ENCODE measurements at places on chromosomes 7 and 10.

GRCh38 chr7:141714571-141714970 lies 6.4 kb downstream of the WEE2 start:
- no peak for DNase-seq

- no peak for DNase-seq
Measured at GRCh38 chr10:76111986-76112825, 680.8 kb downstream of the LRMDA start.

DNA sequence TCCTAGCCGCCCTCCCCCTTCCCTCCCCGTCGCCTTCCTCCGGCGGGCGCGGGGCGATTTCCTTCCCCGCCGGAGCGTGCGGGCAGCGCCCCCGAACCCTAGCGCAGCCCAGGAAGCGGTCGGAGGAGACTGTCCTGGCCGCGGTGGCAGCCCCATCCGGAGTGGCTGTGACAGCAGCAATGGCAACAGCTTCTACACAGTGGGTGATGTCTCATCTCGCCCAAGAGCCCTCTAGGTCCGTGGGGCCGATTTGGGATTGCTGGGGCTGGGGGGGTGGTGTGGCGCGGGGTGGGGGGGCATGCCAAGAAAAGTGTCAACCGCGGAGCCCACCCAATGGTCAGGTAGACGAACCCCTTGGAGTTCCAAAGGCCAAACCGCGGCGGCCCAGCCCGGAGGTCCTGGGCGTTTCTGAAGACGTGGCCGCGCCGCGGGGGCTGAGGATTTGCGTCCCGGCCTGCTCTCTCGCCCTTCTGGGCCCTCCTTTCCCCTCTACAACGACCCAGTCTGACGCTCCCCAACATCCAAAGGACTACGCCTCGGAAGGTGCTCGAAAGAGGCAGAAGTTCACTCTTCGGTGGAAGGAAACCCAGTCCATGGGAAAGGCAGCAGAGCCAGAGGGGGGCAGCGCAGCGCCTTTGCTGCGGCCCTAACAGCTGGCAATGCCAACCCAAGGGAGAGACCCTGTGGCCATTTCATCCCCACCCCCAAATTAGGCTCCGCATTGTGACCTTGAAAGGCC lies 603 bp upstream of the TWIST1 start:
- no peak for DNase-seq

DNA sequence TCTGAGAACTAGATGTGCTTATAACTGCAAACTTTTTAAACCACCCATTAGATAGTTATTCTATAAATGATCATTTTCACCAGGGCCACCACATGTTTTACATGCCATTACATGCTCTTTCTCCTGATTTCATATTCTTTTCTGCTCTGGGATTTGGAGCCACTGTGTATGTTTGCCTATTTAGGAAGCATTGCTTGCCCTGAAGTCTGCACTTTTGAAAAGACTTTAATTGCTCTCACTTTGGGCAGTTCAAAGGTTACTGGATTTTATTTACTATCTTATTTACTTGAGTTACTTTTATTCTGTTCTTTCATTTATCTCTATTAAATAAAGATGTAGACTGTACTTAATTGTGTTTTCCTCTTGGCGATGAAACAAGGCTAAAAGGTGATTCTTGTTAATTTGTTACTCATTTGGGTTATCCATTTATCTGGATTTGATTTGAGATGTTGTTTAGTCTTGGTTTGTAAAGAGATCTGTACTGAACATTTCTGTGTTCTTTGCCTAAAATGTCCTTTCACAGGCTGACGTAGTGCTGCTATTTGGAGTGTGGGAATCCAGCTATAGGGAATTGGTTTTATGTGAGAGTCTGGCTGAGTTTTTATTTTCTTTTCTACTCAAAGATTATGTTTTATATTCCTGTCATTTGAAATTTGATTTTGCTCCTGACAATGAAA lies 88.8 kb downstream of the SUGCT start:
- DNase-seq: no peak

GRCh38 chr7:106285855-106286492 lies 1.2 kb upstream of the NAMPT start:
- no peak for DNase-seq

- no peak for DNase-seq
Measured at GRCh38 chr7:92057375-92057774, 76.9 kb downstream of the CYP51A1 start.

GRCh38 chr7:149598721-149599308 lies 101.2 kb upstream of the ZNF746 start:
- DNase-seq: no peak

DNA sequence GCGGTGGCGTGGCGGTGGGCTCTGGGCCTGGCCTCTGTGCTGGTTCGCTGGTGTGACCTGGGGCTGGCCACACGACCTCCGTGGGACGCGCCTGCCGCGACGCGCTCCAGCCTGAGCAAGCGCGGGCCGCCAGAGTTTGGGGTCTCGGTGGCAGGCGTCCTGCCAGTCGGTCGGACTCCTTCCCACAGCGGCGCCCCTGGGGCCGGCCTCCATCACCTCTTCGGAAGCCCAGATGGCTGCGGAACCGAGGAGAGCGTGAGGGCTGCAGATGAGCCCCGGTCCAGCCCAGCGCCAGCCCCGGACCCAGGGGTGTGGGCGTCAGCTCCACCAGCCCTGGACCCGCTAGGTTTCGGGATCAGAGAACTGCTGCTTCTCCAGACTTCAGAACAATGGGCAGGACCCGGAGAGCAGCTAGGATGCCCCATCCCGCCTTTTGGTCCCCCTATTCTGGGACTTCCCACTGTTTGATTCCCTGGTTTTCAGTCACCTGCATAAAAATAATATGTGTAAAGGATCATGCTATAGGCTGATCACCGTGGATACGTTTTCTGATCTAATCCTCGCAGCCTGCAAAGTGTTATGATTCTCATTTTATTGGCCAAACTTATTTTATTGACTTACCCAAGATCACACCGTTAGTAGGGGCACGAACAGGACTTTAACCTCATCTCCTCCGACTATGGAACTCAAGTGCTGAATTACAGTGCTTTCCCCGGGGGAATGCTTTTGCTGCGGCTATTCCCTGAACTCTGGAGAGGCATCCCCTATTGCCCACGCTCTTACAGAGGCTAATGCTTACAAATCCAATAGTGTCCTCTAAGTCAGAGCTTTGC lies 2.8 kb downstream of the CYP26C1 start:
- DNase-seq: no peak

DNA sequence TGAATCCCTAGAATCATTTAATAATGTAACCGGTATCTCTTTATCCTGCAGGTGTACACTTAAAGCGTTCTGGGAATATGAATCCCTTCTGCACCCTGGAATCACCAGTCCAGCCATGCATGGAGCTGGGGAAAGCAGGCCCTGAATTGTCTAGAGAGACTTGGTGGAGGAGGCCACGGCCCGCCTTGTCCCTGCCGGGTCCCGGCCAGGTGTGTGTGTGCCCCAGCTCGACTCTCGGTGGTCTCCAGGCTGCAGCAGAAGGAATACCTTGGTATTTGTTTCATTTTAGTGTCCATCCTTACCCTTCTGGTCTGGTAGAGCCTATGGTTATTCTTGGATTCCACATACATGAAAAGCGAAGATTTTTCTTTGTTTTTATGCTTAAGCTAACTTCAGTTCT lies 58.1 kb downstream of the PRPF18 start:
- DNase-seq: no peak

GRCh38 chr10:77899080-77899477 lies 27.5 kb downstream of the DLG5 start:
- DNase-seq: no peak

DNA sequence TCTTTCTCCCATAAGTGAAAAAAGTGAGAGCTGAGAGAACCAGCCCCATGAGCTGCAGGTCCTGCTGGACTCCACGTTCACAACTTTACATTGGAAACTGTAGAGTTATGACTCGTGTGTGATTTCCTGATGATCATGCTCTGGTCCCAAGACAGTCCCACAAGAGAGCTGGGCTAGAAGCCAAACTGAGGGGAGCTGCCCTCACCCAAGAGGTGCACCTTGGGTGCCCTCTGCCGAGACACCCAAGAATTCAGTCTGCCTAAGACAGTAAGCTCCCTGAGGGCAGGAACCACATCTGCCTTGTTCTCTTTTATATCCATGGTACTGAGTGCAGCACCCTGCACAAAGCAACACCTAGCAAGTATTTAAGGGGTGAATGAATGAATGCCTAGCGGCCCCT lies 112.8 kb upstream of the SFMBT2 start:
- DNase-seq: no peak

DNA sequence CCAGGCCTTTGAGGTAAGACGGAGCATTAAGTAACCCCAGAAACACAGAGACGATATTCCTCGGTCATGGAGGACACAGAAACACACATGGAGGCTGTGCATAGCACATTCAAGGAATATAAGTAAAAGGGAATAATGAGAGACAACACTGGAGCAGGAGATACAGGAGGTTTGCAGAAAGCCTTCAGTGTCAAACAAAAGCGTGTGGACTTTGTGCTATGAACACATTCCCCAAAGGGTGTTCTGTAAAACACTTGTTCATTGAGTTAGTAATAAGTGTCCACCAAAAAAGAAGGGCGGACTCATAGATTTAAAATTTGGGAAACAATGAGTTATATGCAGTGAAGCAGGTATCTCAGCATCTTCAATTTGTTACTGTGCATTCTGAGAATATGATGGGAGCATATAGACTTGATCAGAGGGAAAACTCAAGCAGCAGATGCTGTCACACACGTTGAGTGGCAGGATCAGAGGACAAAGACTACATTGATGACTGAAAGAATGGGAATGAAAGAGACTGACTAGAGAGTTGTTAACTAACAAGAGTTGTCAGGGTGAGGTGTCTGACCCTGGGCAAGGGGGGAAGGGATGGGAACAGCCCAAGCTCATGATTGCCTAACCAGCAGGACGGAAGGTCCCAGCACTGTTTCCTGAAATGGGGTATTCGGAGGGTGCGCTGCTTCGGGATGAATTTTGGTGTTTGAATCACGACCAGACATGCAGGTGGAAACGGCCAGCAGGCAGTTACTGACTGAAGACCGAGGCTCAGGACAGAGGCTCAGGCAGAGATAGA lies 85.2 kb upstream of the VIPR2 start:
- DNase-seq: no peak

- DNase-seq: no peak
Measured at GRCh38 chr7:80536426-80536825, 24.6 kb upstream of the GNAT3 start.

GRCh38 chr7:55366461-55367070 lies 1.4 kb downstream of the LANCL2 start:
- no peak for DNase-seq

DNA sequence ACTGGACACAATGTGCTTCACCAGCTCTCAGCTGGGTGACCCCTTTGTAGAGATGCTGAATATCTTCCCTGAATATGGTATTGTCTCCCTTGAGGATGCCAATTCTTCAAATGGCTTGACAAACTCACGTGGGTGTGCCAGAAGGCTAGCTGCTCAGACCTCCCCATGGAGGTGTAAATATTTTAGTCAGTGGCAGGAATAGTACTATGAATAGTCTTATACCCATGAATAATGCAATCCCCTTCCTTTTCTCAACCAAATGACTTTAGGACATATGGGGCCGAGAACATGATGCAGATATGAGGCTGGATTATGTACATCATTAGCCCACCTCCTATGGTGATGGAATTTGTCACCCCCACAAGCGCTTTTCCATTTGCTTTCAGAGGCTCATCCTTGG lies 401.8 kb downstream of the ADRA2A start:
- no peak for DNase-seq

DNA sequence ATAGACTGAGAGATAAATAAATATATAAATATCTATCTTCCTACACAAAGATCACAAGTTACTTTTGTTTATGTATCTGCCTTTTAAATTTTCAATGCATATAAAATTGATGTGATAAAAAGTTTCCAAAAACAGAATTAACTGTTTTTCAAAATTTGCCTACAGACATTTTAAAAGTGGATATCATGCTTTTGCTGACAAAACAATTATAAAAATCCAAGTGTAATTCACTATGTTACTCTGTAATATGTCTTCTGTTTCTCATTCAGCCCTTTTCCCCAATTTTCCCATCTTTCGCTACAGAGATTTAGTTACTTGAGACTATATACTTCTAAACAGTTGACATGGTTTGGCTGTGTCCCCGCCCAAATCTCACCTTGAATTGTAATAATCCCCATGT lies 37.7 kb downstream of the SLC25A13 start:
- no peak for DNase-seq

GRCh38 chr10:118590334-118590733 lies 5.1 kb downstream of the PRLHR start:
- DNase-seq: no peak

DNA sequence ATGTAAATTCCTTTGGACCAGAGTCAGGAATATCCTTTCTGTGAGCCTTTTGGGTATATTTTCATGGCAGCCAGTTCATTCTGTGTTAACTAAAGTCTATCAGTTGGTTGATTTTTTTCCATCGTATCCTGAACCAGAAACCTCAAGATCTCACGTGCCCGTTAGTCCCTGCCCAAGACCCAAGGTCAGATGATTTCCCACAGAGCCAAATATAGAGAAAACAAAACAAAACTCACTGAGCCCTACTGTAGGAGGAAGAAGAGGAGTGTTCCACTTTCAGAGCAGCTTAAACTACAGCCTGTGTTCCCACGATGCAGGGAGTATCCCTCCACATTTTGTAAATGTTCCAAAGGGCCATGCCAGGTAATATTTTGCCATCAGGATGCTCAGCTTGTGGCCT lies 96.0 kb upstream of the ADO start:
- no peak for DNase-seq

GRCh38 chr7:4113271-4113670 lies 568.8 kb upstream of the FOXK1 start:
- no peak for DNase-seq

- DNase-seq: no peak
Measured at GRCh38 chr10:12484941-12485805, 135.8 kb downstream of the CAMK1D start.

DNA sequence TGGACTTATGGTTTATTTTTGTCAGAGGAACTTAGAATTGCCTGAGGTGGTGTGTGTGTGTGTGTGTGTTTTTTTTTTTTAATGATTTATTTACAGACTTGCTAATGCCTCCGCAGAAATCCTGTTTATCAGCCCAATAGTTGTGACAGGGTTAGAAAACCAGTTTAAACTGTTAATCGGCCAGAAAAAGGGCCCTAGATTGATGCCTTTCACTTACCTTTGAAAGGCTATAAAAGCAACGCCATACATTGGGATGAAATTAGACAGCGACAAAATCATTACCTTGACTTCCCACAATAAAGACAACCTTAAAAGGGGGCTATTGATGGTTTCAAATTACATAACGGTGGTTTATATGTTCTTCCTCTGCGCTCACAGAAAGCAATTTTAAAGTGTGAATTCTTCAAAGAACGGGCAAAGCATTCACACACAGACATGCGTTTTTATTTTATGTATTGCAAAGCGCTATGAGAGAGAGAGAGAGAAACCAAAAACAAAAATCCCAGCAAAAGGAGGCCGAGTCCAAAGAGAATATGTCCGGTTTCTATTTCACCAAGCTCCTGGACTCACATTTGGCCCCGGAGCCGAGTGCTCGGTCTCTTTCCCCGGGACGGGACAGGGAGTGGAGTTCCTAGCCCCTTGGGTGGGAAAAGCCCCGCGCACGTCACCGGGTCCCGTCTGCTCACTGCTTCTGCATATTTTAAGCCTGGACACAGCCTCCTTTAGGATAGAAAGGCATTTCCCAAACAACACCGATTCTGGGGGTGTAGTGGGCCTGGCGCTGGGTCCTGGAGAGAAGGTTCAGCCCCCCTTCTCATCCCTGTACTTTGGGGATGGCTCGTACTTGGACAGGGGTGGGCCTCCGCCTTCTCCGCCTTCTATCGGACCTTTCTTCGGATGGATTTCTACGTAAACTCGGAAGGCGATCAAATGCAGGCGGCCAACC lies 26.8 kb upstream of the VAX1 start:
- DNase-seq: no peak
